Sigmoid colon (tissue), 7 donors: ENCODE measurements at places on chromosomes 7 and 10.

- DNase-seq: no peak
Observed at GRCh38 chr7:111787099-111787498, 224.8 kb upstream of the IMMP2L start.

- no peak for DNase-seq
Observed at GRCh38 chr7:70479153-70480021, 652.6 kb upstream of the GALNT17 start.

GRCh38 chr7:100132697-100133151 is 6.0 kb downstream of the MBLAC1 start:
- no peak for DNase-seq

- no peak for DNase-seq
Observed at GRCh38 chr7:41922373-41922772, 219.5 kb upstream of the INHBA start.

DNA sequence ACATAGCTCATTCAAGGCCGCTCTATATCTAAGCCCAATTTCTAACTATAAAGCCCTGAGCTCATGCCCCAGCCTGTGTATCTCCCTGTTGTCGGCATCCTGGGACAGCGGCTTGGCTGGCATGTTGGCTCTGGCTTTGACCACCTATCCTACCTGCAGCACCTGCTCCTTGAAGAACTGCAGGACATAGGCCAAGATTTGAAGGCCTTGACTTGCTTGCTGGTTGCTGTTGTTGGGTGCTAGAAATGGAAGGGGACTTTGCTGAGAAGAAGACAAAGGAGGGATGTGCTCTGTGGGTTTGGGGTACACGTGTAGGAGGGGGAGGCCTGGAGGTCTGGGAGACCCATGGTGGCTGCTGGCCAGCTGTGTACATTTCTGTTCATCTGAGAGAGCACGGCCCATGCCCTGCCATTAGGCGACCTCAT is 11.1 kb downstream of the PNLIPRP2 start:
- DNase-seq: no peak

GRCh38 chr7:139844779-139845442 is 15.8 kb downstream of the TBXAS1 start:
- DNase-seq: no peak

GRCh38 chr7:9978106-9979064 is 995.3 kb upstream of the PHF14 start:
- no peak for DNase-seq

GRCh38 chr10:31061941-31062340 is 30.3 kb upstream of the ZNF438 start:
- DNase-seq: no peak

DNA sequence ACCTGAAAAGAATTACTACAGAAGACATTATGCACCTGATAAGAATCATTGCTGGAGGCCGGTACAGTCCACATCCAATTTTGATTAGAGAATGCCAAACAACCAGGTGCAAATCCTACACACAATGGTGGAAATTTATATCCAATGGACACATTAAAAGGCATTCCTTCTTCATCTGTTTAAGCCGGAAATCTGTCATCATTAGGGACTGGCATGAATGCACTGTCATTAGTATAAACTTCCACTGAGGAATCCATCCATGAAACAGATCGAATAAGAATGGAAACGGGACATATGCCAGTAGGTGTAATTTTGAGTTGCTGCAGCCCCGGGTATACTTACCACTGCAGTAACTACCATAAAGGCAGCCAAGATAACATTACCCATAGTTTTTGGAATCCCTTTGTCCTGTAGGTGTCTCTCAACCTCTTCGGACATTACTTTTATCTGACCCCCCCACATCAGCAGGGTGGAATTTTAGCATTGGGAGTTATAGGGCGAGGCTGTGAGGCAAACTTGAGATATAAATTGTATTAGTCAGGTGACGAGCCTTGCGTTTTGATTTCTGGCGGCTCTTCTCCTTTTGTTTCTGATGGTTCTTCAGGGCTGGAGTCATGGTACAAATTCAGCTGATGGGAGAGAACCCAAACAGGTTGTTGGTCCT is 36.5 kb upstream of the AKR1C2 start:
- no peak for DNase-seq
